ENCODE measurements at places on chromosomes 16 and 17.

DNA sequence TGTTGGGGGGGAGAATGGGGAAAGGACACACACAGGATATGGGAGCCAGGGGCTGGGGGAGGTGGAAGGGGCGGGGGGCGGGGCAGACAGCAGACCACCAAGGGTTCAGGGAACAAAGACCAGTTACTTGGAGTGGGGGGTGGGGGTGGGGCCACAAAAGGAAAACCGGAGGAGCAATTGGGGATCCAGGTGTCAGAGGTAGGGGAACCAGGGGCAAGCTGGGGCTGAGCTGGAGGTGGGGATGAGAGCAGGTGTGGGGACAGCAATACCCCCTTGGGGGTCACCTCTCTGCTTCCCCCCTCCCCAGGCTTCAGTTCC is 1.4 kb upstream of the ORAI3 start:
- no peak for DNase-seq

GRCh38 chr17:47621293-47622179 is 28.2 kb upstream of the KPNB1 start:
- no peak for DNase-seq

GRCh38 chr16:76535-77272 is 1.3 kb upstream of the MPG start:
- no peak for DNase-seq

GRCh38 chr17:36813357-36813756 is 123.9 kb upstream of the LHX1 start:
- DNase-seq: no peak

- no peak for DNase-seq
Measured at GRCh38 chr16:89742948-89743347, 21.6 kb downstream of the ZNF276 start.

Data from stimulated activated CD8-positive, alpha-beta memory T cell treated with anti-CD3 and anti-CD28 coated beads, Interleukin-4, amount 100 ng/mL, for 1 hour (primary cell).